Stimulated activated CD4-positive, alpha-beta T cell treated with anti-CD3 and anti-CD28 coated beads, Interleukin-2, amount 100 ng/mL, for 24 hours (primary cell): ENCODE measurements at places on chromosomes 12 and 14.

DNA sequence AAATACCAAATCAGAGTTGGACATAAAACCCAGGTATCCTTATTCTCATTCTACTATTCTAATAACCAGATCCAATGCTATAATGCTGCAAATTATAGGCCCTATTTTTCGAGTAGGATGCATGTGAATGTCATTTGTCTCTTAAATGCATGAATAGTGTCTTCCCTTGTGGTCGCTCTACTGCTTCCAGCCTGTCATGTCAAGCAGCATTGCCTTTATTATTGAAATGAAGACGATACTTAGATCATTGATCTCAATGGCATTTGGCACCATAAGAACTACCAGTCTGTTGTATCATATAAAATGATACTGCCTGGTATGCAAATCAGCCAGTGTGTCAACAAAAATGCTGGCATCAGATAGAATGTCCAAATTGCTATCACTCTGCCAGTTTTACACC, 649.1 kb downstream of the DIO2 start:
- DNase-seq: no peak

DNA sequence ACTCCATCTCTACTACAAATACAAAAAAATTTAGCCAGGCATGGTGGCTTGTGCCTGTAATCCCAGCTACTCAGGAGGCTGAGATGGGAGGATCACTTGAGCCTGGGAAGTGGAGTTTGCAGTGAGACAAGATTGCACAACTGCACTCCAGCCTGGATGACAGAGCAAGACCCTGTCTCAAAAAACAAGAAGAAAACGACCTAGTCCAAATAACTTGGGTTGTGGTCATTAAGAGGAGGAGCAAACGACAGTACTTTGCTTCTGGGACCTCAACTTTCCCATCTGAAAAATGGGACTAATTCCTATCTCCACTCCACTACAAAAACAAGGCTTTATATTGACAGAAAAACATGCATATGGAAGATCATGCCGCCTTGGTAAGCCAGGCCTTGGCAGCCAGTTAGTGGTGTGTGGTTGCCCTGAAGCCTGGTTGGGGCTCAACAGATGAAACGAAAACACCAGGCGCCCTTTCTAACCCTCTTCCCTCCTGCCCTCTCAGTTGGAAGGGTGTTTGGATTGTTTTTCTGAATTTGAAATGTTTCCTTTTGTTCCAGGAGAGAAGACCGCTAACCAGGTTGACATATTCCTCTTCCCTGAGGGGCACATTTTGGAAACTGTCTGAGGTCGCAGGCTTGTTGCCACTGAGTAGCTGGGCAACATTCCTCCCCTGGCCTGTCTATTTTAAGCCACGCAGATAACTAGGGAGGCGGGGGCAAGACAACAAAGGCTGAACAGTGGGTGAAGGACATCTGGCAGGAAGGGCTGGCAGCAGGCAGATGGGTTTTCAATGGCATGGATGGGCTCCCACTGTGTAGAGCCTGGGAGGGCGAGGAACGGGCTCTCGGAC, 13.7 kb upstream of the VPS37B start:
- DNase-seq: no peak

DNA sequence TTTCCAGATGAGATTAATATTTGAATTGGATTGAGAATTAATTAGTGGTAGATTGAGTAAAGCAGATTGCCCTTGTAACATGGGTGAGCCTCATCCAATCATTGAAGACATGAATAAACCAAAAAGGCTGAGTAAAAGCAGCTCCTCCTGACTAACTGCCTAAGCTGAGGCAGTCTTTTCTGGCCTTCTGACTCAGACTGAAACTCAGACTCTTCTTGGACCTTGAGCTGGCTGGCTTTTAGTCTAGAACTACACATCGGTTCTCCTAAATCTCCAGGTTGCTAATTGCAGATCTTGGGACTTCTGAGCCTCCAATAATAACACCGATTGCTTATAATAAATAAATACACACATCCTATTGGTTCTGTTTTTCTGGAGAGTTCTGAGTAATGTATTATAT, 24.0 kb downstream of the FKBP11 start:
- no peak for DNase-seq

GRCh38 chr12:12088761-12089160, 18.0 kb downstream of the BCL2L14 start:
- no peak for DNase-seq

DNA sequence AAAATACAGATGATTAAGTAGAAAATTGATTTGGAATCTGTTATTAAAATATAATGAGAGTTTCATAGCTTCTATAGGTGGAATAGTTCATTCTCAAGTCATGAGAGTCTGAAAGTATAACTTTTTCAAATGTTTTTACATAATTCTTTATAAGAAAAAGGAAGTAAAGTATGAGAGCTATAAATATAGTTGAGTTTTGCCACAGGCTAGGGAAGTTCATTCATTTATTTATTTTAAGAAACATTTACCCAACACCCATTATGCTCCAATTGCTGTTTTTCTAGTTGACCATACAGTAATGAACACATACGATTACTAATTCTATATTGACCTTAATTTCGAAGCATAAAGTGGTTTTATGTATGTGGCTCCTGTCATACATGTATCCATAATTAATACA, 24.8 kb downstream of the LRRIQ1 start:
- DNase-seq: no peak

GRCh38 chr12:72286526-72286925, 14.4 kb downstream of the TRHDE start:
- no peak for DNase-seq

GRCh38 chr14:52111583-52111982, 42.7 kb upstream of the NID2 start:
- no peak for DNase-seq

DNA sequence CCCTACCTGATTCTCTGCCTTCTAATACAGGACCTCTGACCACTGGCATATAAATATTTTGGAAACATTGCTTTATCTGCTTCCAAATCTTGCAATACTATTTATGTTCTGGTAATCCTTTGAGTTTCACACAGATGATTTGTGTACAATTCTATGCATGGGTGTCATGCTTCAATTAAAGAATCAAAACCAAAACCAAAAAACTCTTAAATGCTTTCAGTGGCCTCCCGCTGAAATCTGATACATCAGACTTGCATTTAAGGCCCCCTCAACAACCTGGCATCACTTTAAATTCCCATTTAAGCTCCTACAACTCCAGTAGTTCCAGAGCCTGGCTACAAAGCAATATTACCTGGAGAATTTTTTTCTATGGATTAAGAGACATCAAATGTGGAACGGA, 221.7 kb upstream of the NAV3 start:
- DNase-seq: no peak

- DNase-seq: no peak
Measured at GRCh38 chr14:100529561-100530031, 57.6 kb downstream of the BEGAIN start.

DNA sequence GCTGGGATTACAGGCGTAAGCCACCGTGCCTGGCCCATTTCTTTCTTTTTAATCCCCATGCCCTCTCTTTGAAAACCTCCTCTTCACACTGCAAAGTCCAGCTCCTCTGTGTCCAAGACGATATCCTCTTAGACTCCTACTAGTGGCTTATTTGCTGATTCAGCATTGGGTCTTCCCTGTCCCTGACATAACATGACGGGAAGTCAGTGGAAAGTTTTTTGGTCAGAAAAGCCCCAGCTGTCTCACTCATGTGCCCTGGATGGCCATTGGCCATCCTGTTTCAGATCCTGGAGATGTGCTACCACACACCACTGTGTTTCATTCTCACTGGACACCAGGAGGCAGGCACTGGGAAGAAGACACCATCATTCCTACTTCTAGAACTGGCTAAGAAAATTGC, 102.6 kb upstream of the MED13L start:
- DNase-seq: no peak

GRCh38 chr12:48028541-48029431, 24.5 kb upstream of the COL2A1 start:
- DNase-seq: no peak

DNA sequence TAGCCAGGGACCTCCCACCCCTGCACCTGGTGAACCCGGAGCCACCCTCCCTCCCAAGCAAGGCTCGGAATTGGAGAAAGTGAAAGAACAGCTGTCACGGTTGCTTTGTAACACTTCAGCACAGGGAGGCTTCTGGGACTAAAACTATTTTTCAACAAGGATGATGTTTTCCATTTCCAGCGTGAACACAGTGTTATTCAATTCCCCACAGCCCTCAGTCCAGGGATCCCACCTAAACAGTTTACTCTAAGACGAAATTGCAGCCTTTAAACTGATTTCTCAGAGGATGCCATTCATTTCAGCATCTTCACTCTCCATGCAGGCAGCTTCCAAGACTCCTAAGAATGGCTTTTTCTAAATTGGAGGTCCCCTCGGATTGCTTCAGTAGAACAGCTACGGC, 229.2 kb downstream of the SLC15A4 start:
- DNase-seq: no peak

DNA sequence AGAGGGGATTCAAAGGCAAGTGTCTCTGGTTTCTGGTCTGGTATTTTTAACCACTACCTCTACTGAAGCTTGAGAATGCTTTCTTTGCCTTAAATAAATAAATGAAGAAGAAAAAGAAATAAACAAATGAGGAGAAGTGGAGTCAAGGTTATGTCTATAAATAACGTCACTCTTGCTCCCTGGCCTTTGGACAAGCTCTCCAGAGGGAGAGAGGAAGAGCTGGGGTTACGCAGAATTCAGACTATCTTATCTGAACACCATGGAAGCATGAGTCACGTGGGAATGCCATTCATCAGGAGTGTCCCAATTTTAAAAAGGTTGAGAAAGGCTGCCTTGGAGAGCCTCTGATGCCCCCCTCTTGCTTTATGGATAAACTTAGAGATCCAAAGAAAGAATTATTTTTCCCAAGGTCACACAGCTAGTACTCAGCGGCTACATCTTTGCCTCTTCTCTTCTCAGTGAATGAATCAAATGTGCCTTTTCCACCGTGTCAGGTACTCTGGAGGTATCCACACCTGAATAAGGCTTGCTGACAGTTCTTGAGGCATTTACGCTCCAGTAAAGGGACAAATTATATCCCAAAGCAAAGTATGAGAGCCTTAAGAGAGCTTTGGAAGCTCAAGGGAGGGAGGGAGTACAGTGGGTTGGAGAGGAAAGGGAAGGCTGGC, 12.9 kb upstream of the MSI1 start:
- DNase-seq: no peak

DNA sequence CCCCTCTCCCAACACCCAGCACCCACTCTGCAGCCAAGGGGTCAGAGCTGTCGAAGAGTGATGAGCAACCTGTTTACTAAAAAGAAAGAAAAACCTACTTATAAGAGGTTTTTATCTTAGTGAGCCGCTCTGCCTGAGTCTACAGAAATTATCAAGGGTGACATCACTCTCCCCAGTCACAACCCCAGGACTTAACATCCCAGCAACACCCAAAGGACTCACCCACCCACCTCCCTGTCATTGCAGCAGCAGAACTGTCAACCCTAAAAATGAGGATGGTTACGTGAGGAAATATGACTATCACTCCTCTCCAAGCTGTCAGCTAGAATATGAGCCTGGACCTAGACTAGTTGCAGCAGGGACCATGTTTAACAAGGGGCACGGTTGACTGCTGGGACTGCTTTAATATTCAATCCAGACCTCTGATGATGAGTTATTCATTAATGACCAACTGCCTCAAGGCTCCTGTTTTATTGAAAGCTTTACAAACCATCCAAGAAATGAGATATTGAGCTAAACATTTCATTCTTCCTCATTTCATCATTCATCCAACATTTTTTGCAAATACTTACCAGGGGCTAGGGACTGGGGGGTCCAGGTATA, 53.9 kb upstream of the FICD start:
- DNase-seq: no peak

DNA sequence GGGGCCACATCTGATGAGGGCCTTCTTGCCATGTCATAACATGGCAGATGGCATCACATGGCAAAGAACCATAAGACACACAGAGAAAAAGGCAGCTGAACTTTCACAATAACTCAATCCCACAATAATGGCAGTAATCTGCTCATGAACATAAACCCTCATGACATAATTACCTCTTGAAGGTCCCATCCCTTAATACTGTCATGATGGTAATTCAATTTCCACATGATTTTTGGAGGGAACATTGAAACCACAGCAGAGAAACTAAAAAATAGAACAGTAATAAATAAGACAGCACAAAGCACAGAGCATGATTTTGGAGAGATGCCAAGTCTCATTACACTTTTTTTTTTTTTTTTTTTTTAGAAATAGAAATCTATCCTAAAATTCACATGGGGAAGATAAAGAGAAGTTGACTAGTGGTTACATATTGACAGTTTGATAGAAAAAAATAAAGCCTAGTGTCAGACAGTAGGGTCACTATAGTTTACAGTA, 61.8 kb upstream of the ATF7IP start:
- no peak for DNase-seq

- no peak for DNase-seq
Measured at GRCh38 chr14:44404599-44404998, 102.5 kb downstream of the FSCB start.

DNA sequence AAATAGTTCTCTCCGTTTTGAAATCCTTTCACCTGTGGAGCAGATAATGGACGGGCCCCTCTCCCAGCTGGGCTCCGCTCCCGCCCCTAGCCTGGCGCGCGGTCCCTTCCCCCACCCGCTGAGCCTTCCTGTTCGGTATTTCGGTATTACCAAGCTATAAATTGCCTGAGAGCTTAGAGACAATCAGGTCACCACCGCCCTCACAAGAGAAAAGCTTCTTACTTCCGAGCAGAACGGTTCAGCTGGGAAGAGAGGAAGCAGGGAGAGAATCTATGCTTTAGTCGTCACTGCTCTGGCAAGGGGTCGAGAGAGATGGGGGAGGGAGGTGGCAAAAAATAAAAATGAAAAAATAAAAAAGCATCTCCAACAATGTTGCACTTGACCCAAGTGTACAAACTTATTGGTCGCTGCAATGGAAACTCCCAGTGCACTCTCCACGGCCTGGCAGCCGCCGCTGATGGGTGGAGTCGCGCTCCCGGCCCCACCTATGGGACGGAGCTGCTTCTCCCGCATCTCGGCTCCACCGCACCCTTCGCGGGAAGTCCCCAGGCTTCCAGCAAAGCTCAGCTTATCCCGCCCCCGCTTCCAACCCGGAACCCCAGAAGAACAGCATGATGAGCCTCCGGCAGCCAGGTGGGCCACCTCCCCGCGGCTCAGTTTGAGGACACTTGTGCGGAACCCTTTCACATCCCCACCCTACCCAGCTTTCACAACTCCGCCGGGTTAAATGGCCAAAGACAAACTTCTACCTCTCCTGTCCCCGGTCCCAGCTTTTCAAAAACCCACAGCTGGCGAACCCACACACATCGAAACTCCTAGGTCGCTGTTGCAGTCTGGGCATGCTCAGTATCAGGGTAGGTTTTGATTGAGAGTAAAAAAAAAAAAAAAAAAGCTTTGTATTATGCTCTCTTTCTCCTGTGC, 832 bp upstream of the SYT1 start:
- DNase-seq: no peak

- no peak for DNase-seq
Measured at GRCh38 chr12:80643961-80644360, 63.5 kb upstream of the MYF6 start.
